ENCODE measurements at places on chromosomes 3 and 15.

- no peaks in the 10 kb centered on the region for H3K27me3 ChIP-seq
- peak overlapping the region; percentile 32 for H3K27ac ChIP-seq
- H3K4me3 ChIP-seq: no peak overlapping the region
- no peak for DNase-seq
- H3K36me3 ChIP-seq: no peaks in the 10 kb centered on the region
These were observed 156.4 kb upstream of the CBLB start for GRCh38 chr3:106025151-106025722.

DNA sequence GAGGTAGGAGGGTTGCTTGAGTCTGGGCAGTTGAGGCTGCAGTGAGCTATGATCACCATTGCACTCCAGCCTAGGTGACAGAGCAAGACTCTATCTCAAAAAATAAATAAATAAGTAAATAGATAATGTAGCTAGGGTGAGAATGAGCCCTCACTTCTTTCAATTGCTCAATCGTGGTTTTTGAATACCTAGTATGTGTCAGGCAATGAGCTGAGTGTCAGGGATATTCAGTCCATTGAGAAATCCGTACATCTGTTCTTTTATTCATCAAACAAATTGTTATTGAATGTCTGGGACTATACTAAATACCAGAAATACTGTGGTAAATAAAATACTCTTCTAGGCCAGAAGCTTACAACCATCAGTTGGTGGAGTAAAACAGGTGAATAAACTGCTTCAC, 6.2 kb upstream of the ZNF148 start:
- no peak overlapping the region for H3K4me3 ChIP-seq
- H3K36me3 ChIP-seq: no peaks in the 10 kb centered on the region
- H3K27ac ChIP-seq: no peak overlapping the region
- H3K4me1 ChIP-seq: peaks cover 16% of the 10 kb centered on the region
- H3K27me3 ChIP-seq: no peaks in the 10 kb centered on the region
- DNase-seq: no peak

- H3K4me1 ChIP-seq: no peaks in the 10 kb centered on the region
- DNase-seq: no peak
- H3K27ac ChIP-seq: no peak overlapping the region
- no peaks in the 10 kb centered on the region for H3K36me3 ChIP-seq
- H3K27me3 ChIP-seq: peaks cover 2% of the 10 kb centered on the region
- H3K4me3 ChIP-seq: no peak overlapping the region
These were observed 52.9 kb downstream of the GTPBP8 start for GRCh38 chr3:113043686-113044085.

DNA sequence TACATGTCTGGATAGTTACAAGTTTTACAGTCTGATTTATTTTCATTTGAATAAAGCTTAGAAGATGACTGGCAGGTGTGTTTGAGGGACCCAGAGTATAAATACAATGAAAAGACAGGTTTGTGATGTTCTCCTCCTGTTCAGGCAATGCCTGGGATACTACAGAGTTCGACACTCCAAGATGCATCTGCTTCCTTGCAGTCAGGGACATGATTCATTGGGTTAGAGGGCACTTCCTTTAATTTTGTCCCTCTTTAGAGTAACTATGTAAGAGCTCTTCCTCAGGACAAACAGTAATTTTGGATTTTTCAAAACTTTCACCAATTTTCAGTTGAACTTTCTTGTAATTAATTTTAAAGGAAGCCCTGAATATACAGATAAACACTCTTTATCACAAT, 102.0 kb downstream of the LMLN start:
- no peak overlapping the region for H3K27ac ChIP-seq
- H3K36me3 ChIP-seq: no peaks in the 10 kb centered on the region

DNA sequence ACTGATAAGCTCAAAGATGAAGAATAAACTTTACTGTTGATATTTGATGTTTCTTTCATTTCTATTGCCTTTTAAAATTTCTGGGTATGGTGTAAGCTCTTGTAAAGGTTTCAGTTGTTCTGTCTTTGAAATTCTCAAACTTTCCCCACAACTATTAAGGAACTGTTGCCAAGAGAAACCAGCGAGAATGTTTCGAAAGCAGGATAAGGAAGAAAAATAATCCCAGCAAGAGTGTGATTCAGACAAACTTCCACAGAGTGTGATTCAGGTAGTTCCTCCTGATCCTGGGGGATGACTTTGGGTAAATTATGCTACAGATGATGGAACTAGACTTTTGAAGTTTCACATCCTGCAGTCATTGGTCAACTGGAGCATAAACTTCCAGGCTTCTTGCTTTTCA, 632.0 kb downstream of the NSUN3 start:
- H3K4me1 ChIP-seq: no peaks in the 10 kb centered on the region
- no peak for DNase-seq
- H3K4me3 ChIP-seq: no peak overlapping the region
- no peaks in the 10 kb centered on the region for H3K27me3 ChIP-seq
- no peak overlapping the region for H3K27ac ChIP-seq

Data from HFFc6 (cell line).